Stimulated activated CD4-positive, alpha-beta T cell treated with anti-CD3 and anti-CD28 coated beads, Interleukin-1b, Interleukin-23, amount 100 ng/mL, for 24 hours (primary cell): ENCODE measurements at places on chromosomes 13 and 19.

- no peak for DNase-seq
These were observed 607.6 kb downstream of the PCDH17 start for GRCh38 chr13:58238972-58239773.

GRCh38 chr13:112643759-112644459 lies 45.9 kb upstream of the ATP11A start:
- DNase-seq: no peak

DNA sequence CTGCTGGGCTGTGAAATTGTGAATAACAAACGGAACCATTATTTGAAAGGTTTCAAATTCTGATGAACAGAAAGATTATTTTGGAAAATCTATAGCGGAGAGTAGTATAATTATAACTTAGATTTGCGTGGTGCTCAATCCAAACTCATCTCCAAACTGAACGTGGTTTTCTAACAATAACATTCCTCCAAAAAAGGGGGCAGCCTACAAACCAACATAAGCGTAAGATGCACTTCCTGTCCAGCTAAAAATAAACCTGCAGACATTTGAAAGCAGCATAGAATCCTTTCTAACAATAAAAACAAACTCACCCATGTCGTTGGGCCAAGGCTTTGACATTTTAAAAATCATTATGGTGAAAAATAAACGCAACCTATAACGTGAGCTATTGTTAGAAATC lies 178.4 kb downstream of the COL4A1 start:
- no peak for DNase-seq

DNA sequence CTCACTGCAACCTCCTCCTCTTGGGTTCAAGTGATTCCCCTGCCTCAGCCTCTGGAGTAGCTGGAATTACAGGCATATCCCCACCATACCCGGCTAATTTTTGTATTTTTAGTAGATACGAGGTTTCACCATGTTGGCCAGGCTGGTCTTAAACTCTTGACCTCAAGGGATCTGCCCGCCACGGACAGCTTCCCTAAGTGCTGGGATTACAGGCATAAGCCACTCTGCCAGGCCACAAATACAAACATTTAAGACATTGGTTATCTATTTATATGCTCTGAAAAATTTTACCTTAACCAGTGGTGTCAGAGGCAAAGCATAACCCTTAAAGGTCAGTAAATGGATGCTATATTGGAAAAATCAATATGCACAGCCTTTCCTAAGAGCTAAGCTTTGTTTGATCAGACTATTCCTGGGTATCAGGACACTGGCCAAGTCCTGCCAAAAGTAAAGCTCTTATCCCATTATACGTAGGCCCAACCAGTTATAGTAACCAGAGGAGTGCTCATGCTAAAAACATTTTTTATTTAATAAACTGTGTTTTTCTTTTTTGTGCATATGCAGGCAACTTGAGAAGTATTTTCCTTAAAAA lies 56.4 kb upstream of the STARD13 start:
- DNase-seq: no peak

GRCh38 chr13:30735025-30735871 lies at the start of gene ALOX5AP:
TSS of gene ALOX5AP (plus strand) at chr13:30735543. CDS start at chr13:30735606, 63 bp downstream.
- no peak for DNase-seq

- no peak for DNase-seq
These were observed 304.4 kb downstream of the DCLK1 start for GRCh38 chr13:35826626-35827254.

DNA sequence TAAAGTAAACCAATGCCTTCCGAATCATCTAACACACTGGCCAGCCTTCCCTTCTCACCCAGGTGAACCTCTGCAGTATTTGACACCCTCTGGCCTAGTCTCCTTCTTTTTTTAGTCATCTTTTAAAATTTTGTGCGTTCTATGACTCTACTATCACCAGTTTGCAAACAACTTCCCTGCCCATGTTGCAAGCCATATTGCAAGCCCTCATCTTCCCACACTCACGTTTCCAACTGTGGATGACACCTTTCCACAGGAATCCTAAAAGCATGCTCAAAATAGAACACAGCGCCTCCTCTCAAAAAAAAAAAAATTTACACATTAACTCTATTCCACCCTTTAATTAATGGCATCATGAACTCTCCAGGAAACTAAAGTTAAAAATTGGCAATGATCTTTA lies 440.1 kb downstream of the EFNB2 start:
- DNase-seq: no peak

- DNase-seq: no peak
These were observed 6.2 kb downstream of the ZC3H4 start for GRCh38 chr19:47107202-47107952.

- DNase-seq: no peak
These were observed 191.1 kb downstream of the RGCC start for GRCh38 chr13:41648314-41648935.

GRCh38 chr19:58466760-58467589 lies at the start of gene ZNF324:
TSS of gene ZNF324 (plus strand) at chr19:58467080. CDS start at chr19:58469186, 2,106 bp downstream.
- DNase-seq: peak; percentile 96

- no peak for DNase-seq
These were observed 5.4 kb downstream of the PNPLA6 start for GRCh38 chr19:7540761-7541474.

- DNase-seq: no peak
These were observed 23.0 kb upstream of the NDFIP2 start for GRCh38 chr13:79457948-79458347.

GRCh38 chr19:55467236-55468053 lies 2.9 kb upstream of the C19orf85 start:
- DNase-seq: peak; percentile 60

DNA sequence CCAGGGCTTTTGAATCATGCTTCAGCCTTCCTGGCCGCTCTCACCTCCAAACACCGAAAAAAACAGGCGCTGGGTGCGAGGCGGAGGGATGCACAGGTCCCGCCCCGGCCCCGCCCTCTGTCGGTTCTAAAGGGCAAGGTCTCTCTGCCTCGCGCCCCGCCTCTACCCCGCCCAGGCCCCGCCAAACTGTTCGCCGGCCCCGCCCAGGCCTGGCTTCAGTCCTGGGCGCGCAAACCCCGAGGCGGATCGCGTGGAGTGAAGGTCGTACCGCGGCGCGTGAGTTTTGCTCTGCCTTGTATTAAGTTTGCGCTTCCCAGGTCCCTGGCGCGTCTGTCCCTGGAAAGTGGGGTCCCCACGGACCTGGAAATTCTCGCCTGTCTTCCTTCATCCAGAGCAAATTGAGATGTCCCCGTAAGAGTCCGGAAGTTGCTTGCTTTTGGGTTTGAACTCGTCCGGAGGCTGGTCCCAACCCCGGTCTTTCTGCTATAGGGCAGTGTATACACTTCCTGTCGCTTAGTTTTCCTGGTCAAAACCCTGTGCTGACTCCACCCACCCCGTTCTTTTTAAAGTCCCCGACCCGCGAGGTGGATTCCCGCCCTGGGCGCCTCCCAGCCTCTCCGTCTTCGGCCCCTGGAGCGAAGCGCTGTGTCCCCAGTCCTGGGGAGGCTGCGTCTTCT lies 8.4 kb downstream of the ZNF808 start:
- peak; percentile 90 for DNase-seq

DNA sequence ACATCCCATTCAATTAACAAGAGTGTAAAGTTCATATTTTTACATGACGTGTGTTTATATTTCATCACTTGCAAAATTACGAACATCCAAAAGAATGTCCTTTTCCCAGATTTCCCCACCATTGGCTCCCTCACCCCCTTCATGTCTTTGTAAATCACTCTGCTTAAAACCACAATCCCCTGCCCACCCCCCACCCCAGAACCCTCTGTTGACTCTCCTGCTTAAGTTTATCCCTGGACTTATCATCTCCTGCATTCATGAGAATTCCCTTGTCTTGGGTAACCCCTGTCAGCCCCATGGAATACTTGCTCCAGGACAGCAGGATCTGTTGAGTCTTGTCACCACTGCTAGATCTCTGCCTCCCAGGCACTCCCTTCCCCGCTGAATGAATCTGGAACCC lies 109.9 kb downstream of the COL4A1 start:
- no peak for DNase-seq

DNA sequence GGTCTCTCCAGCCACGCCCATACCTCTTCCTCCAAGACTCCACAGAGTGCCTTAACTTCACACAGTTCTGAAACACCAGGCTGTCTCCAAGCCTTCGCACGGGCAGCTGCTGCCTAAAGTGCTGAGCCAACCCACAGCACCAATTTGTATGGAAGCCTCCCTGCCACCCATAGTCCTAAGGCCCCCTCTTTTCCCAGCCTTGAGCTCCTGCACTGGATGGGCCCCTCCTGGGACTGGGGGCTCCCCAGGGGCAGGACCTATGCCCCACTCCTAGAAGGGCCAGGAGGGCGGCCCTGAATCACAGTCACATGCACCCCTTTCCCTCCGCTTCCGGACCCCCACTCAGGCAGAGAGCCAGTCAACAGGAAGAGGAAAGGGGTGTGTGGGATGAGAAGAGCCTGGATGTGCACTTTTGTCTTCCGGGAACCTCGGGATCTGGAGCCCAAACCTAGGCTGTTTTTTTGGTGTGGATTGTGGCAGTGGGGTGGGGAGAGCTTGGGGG lies 5.1 kb upstream of the FCER2 start:
- no peak for DNase-seq

- no peak for DNase-seq
These were observed 40.0 kb downstream of the ESD start for GRCh38 chr13:46756977-46757376.

GRCh38 chr13:107035778-107036177 lies 467.8 kb upstream of the ARGLU1 start:
- no peak for DNase-seq

GRCh38 chr19:11041966-11042627 lies 47.2 kb upstream of the LDLR start:
- DNase-seq: no peak

DNA sequence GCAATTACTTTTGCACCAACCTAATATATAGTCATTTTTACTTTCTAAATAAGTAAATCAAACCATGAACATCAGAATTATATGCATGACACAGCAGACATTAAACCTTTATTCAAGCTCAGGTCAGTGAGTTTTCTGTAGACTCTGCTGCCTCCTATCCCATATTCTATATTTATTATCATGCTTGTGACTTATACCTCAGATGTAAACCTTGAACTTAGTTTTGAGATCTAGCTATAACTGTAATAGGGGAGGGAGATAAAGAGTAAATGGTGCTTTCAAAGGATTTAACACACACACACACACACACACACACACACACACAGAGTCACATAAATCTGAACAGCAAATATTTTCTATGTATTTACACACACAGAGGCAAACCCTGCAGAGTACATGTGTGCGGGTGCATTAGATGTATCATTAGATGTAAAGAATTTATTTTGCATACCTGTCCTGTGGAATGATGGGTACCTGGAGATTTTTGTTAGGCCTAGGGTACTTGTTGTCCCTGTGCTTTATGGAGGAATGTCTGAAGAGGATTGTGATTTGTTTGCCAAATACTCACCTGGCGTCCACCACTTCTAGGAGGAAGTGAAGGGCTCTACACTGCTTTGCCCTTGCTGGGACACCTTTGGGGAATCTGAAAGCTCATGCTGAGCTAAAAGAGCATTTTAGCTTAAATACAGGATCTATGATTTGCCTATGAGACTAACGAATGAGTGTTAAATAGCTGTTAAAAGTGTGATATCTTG lies 521.9 kb downstream of the KLF5 start:
- DNase-seq: no peak

- DNase-seq: no peak
These were observed 2.3 kb downstream of the SSBP4 start for GRCh38 chr19:18421371-18421959.

DNA sequence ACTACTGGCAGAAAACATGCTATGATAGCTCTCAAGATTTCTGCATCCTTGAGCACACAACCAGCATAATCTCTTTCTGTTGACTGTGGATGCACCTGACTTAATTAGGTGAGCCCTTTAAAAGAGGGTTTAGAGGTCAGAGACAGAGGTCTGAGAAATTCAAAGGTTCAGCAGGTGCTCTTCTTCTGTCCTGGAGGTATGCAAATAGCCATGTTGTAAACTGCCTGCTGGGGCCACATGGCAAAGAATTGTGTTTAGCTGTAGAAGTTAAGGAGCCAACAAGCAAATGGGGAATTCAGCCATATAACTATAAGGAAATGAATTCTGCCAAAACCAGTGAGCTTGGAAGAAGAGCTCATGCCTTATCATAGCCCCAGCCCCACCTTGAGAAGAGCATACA lies 11.6 kb upstream of the DCLK1 start:
- no peak for DNase-seq
